ENCODE measurements at places on chromosomes 16 and 17.
A peak's percentile ranks its signal among the peaks of the same experiment; 100 is the strongest.

DNA sequence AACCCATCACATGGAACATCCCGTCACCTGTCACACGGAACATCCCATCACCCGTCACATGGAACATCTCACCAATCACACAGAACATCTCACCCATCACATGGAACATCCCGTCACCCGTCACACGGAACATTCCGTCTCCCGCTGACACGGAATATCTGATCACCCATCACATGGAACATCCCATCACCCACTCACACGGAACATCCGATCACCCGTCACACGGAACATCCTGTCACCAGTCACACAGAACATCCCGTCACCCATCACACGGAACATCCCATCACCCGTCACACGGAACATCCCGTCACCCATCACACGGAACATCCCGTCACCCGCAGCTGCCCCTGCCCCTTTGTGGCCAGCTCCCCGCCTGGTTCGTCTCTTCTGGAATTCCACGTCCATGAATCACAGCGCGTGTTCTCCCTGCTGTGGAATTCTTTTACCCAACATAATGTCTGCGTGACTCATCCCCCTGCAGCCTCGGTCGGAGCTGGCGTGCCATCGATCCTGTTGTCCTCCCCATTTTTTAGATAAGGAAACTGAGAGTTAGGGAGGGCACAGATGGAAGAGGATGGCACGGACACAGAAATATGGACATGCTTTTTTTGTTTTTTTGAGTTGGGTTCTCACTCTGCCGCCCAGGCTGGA is 5.6 kb downstream of the CPNE7 start:
- DNase-seq, result no peak

DNA sequence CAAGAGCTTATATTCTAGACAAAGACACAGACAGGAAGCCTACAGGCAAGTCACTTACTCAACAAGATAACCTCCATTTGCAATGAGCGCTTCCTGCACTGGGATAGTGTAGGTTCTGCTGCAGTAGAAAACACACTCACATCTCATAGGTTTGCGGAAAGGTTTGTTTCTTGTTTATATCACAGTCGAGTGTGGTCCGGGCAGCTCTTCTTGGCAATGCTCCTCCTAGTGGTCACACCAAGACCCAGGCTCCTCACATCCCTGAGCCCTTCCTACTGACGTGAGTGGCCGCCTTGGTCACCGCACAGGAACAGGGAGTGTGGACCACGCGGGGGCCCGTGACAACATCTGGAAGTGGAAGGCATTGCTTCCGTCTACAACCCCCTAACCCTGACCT is 48.0 kb upstream of the RBFOX3 start:
- DNase-seq, result no peak

GRCh38 chr16:11583166-11583565 is 3.6 kb downstream of the LITAF start:
- no peak for DNase-seq

GRCh38 chr17:14205992-14206461 is 30.6 kb downstream of the CDRT15 start:
- DNase-seq, result peak; percentile 89

- DNase-seq, result no peak
These were observed 98.2 kb downstream of the HS3ST3A1 start for GRCh38 chr17:13503526-13503925.

DNA sequence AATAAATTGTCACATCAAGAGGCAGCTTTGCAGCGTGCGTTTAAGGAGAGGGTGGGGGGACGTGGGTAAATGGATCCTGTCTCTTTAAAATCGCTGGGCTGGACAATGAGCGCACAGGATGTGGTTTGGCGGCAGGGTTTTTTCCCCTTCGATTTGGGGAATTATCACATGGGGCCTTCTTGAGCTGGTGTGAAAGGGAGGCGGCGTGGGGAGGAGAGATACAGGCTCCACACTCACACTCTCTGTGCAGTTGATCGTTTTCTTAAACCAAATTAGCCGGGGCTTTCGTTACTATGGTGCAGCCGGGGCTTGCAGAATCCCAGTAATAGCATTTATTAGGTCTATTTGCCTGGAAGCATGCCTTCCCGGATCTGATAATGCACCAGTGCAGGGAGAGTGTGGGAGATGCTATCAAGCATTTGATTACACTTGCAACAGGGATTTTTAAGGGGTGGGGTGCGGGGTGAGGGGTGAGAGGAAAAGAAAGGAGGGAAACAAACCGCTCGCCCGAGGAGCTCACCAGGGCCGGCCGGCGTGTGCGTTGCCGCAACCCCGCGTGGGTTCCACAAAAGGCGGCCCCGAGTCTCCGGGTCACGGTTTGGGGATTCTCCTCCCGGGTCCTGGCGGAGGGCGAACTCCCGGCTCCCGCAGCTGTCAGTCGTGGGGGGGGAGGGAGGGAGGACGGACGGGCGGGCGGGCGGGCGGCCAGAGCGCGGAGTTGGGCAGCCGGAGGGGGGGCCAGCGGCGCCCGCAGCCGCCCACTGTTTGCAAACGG is 58.8 kb upstream of the GSE1 start:
- peak; percentile 80 for DNase-seq

GRCh38 chr17:63505341-63505740 is 17.8 kb upstream of the KCNH6 start:
- no peak for DNase-seq

DNA sequence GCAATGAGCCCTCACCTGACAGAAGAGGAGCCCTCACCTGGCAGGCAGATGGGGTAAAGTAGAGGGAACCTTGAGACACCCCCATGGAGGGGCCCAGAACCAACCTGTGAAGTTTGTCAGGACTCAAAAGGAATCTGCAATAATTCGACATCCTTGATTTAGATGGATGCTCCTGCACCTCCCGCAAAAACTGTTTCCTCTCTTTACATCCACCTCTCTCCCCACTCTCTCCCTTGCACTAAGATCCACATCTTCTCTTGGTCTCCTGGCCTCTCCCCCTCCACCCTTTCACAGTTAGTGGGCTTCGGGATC is 34.9 kb upstream of the RBFOX3 start:
- DNase-seq, result no peak

DNA sequence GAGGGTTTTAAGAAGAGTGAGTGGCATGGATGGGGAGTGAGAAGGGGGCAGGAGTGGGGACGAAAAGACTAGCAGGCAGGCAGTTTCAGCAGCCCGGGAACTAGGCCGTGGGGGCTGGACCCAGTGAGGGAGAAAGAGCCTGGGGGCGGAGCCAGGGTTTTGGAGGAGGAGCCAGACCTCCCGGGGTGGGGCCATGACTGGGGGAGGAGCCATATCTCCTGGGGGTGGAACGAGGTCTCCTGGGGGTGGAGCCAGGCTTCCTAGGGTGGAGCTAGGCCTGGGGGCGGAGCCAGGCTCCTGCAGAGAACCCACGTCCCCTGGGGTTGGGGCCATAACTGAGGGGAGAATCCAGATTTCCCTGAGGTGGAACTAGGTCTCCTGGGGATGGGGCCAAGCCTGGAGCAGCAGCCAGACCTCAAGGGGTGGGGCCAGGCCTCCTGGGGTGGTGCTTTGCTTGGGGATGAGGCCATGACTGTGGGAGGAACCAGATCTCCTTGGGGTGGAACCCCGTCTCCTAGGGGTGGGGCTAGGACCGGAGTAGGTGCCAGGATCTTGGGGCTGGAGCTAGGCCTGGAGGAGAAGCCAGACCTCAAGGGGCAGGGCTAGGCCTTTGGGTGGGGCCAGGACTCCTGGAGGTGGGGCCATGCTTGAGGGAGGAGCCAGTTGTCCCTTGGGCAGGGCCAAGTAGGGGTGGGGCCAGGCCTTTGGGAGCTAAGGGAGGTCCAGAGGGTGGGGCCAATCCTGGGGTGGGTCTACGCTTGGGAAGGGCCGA is 41.7 kb upstream of the JPH3 start:
- DNase-seq, result peak; percentile 61

DNA sequence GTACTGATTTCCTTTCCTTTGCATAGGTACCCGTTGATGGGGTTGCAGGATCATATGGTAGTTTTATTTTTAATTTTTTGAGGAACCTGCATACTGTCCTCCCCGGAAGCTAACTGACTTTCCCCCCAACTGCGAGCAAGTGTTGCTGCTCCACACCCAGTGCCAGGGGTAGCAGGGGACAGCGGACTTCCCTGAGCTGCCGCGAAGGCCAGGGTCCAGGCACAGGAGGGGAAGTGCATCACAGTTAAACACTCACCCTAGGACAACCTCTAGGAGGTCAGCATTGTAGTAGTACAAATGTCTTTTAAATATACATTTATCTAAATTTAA is 201.7 kb downstream of the NPIPB11 start:
- no peak for DNase-seq

GRCh38 chr17:43975898-43976297 is 22.2 kb upstream of the PYY start:
- no peak for DNase-seq

GRCh38 chr16:81455006-81455405 is 10.4 kb downstream of the CMIP start:
- DNase-seq, result no peak

DNA sequence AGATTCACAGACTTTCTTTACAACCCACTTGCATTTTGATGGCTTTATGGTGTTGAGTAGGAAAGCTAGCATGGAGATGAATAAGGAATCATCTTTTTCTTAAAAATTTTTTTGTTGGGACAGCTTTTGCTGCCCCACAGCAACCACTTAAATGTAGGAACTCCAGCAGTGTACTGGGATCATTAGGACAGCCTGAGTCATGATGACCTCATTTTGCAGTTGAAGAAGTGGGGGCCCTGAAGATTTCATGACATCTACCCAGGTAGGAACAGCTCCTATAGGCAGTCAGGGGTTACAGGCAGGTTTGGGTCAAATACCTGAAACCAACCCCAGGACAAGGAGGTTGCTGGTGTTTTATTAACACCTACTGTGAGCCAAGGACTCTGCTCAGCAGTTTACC is 2.1 kb downstream of the METTL22 start:
- no peak for DNase-seq

Data from lower lobe of right lung (tissue), 2 donors.